SHP77 treated with DMSO at 0.1 percent for 48 hours (cell line): ENCODE measurements at places on chromosomes 6 and 20.
A peak's percentile ranks its signal among the peaks of the same experiment; 100 is the strongest.

- DNase-seq, result peak; percentile 49
These were observed 67.1 kb upstream of the ADGRF4 start for GRCh38 chr6:47631269-47631772.

DNA sequence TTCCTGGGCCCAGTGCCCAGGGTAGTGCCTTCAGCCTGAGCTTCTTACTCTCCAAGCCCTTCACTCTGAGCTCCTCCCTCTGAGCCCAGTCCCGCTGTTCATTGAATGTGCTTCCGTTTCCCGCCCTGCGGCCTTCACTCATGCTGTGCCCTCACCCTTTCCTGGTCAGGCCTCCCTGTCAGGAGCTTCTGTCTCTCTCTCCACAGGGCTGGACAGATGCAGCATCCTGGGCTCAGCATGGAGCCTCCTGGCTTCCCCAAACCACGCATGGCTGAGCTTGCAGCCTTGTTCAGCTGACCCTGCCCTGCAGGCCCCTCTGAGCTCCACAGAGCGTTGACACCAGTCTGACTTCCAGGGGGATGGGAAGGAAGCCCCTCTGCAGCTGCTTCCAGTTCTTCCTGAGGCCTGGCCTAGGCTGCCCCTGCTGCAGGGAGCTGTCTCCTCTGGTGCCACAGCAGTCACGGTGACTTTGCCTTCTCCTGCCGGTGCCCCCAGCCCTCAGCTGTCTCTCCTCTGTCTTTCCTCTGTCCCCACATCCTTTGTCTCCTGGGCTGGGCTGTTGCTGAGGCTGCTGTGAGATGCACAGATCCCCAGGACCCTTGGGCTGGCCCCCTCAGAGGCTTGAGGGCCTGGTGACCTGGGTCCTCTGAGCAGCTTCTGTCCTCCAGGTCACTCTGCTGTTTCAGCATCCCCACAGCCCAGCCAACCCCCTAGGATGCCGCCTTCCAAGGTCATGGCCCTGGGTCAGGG, 7.9 kb upstream of the MYT1 start:
- DNase-seq, result no peak

- DNase-seq, result no peak
These were observed 38.2 kb upstream of the CCN6 start for GRCh38 chr6:112015725-112016124.

DNA sequence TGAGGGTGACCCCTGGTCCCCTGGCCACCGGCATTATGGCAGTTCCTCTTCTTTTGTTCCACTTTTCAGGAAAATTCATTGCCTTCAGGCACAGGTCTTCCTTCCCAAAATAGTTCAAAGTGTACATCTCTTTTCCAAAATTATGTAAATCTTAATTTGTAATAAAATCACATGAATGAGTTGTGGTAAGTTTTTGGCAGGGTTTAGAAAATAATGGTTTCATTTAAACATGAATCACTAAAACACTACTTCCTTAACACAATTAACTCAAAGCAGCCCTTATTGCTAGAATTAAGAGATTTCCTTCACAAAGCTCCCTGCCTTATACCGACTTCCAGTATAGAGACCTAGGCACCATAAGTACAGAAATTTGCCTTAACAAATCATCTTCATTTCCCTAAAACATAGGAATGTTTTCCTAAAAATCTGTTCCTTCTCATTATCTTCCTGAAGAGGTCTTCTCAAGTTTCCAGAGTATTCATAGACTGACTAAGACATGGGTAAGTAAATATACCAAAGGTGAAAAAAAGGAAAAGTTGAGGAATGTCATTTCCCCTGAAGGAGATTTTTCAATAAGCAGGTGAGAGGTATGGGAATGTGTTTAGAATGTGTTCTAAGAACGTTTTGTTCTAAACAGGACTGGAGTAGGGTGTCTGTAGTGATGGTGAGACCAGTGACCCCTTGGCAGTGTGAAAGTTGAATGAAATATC, 148.2 kb upstream of the CITED2 start:
- no peak for DNase-seq

DNA sequence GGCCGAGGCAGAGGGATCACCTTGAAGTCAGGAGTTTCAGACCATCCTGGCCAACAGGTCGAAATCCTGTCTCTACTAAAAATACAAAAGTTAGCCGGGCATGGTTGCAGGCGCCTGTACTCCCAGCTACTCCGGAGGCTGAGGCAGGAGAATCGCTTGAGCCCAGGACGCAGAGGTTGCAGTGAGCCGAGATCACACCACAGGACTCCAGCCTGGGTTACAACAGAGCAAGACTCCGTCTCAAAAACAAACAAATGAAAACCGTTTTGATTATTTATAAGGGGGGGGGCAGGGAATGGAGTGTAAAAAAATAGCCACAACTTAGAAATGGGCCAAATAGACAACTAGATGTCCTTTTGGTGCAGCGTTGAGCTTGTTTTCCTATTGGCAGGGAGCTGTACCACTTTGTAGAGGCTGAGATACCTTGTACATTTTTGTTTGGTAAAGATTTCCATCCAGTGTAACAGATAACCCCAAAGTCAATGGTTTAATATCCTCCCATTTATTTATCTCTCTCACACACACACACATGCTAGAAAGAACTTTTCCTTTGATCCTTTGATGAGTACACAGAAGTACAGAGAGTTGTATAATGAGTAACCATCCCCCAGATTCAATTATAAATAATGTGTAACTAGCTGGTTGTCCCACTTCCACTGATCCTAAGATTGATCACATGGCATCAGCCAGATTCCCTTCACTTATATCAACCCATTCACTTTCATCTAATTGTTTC, 477.5 kb downstream of the PRKN start:
- no peak for DNase-seq

DNA sequence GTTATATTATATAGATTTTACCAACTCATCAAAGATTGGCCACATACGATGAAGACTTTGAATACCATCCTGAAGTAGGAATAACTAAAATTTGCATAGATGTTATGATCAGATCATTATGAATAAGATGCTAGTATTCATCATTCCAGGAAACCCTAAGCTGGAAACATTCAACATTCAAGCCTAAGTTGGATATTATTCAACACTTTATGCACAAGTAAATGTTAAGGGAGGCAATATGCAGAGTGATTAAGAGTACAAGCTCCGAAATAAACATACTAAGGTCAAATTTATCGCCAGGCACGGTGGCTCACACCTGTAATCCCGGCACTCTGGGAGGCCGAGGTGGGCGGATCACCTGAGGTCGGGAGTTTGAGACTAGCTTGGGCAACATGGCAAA, 30.4 kb downstream of the NSFL1C start:
- no peak for DNase-seq
